RPMI7951 (cell line): ENCODE measurements at places on chromosomes 3 and 15. TPM values are rescaled to one million over a fixed set of nuclear protein-coding genes. Genes with fewer than 3 reads are reported as not detected.

Gene DNAH12
- 0.49 and 1.6 TPM in 2 replicates for total RNA-seq

Gene GOLGA8T
- total RNA-seq = not detected in 2 replicates

Gene GOLGA8R
- total RNA-seq = 0.24 and 0.39 TPM in 2 replicates

Gene DGKG
- total RNA-seq = 15.3 and 17.3 TPM in 2 replicates

Gene CD276
- 72.2 and 84.3 TPM in 2 replicates for total RNA-seq

Gene MESP2
- total RNA-seq = 1.8 and 2.6 TPM in 2 replicates

Gene THSD4
- 25.2 and 26.3 TPM in 2 replicates for total RNA-seq

Gene KCNMB3
- total RNA-seq = 0.88 and 1.3 TPM in 2 replicates

Gene CYP8B1
- not detected in 2 replicates for total RNA-seq

Gene FBXL22
- 0.60 and 0.88 TPM in 2 replicates for total RNA-seq

Gene TPRG1
- 0.98 and 2.0 TPM in 2 replicates for total RNA-seq

Gene GP5
- total RNA-seq = not detected in 2 replicates

Gene CPNE4
- 0.48 TPM in 1 of 2 replicates, not detected in the other for total RNA-seq

Gene FBXO40
- under 0.01 TPM in 2 replicates for total RNA-seq

- peak; percentile 99 for DNase-seq
Observed at GRCh38 chr15:39232512-39232911, 348.4 kb upstream of the THBS1 start.

DNA sequence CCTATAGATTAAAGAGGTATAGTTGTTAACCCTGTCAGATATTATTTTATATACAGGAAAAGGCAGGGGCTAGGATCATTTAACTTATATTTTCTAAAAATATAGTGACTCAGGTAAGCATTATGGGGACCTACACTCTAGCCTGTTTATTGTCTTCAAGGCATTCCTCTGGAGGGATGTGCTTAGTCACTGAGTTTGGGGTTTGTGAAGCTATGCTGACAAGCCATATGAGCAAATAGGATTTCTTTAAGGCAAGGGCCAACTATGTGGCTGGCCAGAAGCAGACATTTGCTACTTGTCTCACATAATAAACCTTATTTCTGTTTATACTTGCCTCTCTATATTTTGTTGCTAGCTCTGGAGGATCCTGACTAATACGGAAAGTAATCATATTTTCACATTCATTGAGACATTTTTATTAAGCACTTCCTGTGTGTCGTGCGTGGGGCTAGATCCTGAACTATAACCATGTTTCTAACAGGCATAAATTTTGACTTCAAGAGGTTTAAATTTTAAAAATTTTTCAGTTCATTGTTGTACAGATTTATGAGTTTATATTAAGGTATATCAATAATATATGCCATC, 153.4 kb downstream of the OTOL1 start:
- DNase-seq = no peak

- no peak for DNase-seq
Observed at GRCh38 chr3:20080956-20081554, 40.8 kb downstream of the KAT2B start.

DNA sequence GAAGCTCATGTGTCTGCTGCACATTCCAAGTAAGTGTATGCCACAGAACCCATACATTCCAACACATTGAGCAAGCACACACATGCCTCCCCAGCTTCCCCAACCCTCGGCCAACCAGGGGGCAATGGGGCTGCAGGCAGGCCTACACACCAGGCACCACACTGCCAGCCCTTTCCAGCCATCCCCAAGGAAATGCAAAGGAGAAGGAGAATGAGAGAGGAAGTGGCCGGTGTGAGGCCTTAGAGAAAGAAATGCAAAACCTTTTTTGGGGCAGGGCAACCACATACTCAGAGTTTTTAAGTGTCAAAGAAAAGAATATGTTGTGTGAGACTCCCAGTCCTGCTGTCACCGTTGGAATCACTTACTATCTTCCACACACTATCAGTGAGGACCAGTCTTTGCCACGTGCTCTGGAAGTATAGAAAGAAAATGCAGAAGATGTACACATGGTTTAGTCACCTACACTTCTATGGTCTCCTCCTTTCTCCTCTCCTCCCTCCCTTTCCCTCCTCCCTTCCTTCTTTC, 11.1 kb downstream of the IGF2BP2 start:
- peak; percentile 81 for DNase-seq

DNA sequence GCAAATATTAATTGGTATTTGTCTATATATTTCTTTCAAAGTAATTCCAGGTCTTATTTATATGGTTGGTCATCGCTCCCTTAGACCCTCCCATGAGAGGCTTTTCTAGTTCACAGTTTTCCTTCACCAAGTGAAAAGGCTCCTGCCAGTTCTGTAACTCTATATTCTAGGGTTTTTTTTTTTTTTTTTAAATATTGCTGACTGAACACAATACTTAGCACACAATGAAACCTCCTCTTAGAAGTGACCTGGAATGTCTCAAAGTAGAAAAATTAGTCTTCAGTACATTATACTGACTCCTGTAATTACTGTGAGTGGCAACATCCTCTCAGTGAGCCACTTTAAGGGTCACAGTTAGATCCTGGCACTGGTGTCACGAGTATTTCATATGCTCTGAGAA, 48.6 kb upstream of the CDAN1 start:
- no peak for DNase-seq

DNA sequence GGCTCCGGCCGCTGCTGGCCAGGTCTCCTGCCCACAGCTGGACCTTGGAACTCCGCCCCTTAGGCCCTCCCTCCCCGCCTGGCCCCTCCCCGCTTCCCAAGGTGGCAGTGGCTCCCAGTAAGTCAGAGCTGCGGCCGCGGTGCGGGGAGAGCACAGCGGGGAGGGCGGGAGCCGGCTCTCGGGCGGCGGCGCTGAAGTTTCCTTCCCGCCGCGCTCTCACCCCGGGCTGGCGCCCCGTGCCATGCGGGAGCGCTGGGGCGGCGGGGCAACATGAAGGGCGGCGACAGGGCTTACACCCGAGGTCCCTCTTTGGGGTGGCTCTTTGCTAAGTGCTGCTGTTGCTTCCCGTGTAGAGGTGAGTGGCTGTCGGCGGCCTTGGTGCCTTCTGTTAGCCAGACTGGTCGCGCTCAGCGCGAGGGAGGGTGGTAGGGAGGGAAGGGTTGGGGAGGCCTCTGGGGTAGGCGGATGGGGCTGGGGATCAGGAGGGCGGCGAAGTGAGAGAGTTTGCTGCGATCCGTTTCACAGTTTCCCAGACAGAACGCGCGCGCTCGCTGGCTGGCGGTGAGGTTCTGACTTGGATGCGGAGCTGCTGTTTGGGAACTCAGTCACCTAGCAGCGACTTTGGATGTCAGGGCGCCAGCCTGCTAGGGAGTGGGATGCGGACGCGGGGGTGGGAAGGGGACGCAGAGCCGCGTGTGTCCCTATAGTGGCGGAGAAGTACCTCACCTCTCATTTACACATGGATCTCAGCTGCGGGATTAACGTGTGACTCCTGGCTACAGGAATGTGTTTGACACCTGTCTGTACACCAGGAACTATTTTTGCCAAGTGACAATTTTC, 145.5 kb upstream of the UMPS start:
- peak; percentile 58 for DNase-seq

- no peak for DNase-seq
Observed at GRCh38 chr3:157109267-157110141, 50.4 kb downstream of the CCNL1 start.

DNA sequence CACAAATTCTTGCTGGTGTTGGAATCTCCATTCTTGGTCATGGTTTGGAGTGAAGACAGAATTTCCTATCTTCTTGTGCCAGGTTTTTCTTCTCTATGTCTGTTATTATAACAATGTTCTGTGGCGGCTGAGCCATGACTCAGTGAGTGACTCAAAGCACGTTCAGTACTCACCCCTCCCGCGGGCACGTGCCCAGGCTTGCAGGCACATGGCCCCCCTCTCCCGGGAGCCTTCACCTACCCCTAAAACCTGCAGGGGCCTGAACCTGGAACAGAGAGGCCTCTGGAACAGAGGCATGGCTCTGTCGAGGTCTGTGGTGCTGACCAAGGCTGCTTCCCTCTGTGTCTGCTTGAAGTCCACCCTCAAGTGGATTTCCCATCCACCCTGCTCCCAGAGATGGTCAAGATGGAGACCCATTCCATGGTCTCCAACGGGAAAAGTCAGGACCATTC, 27.6 kb downstream of the PLXNB1 start:
- DNase-seq = peak; percentile 88

GRCh38 chr15:71752128-71752527, 58.2 kb upstream of the NR2E3 start:
- DNase-seq = no peak

DNA sequence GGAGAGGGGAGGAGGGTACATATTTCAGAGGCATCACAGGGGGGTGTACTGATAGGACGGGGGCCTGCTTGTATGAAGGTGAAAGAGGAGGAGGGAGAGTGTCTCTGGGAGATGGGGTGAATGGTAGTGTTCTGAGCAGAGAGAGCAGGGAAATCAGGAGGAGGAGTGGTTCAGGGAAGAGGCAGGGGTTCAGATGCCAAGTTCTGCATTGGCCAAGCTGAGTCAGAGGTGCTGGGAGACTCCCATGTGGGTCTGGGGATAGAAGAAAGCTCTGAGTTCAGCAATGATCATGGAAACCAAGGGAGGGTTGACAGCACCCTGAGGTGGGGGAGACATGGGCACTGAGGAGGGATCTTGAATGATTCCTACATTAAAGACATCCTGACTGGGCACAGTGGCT, 3.0 kb downstream of the CYP8B1 start:
- DNase-seq = no peak

DNA sequence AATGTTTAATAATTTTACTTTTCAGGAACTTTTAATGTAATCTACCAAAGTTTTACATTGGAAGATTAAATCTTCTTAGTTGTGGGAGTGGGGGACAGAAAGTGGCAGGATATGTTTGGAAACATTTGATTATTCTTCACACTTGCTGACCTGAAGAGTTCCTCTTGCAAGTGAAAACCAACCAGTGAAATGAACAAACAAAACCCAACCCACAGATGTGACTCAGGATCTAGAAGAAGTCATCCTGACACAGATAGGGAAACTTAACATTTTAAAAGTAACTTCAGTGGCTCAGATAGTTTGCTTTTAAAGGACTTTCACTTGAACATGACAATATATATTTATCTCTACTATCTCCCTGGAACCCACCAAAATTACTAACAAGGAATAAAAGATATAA, 55.4 kb downstream of the ASTE1 start:
- no peak for DNase-seq

DNA sequence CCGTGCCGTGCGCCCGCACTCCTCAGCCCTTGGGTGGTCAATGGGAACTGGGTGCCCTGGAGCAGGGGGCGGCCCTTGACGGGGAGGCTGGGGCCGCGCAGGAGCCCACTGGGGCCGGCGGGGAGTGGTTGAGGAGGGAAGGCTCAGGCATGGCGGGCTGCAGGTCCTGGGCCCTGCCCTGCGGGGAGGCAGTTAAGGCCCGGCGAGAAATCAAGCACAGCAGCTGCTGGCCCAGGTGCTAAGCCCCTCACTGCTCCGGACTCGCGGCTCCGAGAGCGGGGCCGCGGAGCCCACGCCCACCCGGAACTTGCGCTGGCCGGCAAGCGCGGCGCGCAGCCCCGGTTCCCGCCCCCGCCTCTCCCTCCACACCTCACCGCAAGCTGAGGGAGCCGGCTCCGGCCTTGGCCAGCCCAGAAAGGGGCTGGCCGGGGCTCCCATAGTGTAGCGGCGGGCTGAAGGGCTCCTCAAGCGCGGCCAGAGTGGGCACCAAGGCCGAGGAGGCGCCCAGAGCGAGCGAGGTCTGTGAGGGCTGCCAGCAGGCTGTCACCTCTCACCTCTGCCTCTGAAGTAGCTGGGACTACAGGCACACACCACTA, 7.8 kb downstream of the GP9 start:
- DNase-seq = peak; percentile 24

DNA sequence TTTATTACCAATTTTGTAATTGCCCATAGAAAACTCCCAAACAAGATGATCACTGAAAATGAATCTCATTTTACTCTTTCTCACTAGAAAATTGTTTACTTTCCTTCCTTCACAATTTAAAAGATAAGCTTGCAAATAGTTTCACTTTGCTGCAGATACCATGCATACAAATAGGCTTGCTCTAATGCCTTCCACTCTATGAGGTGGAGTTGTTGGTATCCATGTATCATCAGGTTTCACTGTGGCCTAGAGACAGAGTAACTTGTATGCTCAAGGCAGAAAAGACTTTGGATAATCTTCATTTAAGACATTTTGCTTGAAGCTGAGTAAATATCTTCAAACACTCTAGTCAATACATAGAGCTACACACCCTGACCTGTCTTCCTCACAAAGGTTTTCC, 60.8 kb downstream of the RYK start:
- no peak for DNase-seq

- no peak for DNase-seq
Observed at GRCh38 chr15:40562691-40563090, 2.2 kb downstream of the CCDC32 start.

- DNase-seq = peak; percentile 97
Observed at GRCh38 chr15:71083349-71083748, 31.9 kb upstream of the THSD4 start.

- no peak for DNase-seq
Observed at GRCh38 chr15:54687628-54688027, 509.1 kb downstream of the RSL24D1 start.

DNA sequence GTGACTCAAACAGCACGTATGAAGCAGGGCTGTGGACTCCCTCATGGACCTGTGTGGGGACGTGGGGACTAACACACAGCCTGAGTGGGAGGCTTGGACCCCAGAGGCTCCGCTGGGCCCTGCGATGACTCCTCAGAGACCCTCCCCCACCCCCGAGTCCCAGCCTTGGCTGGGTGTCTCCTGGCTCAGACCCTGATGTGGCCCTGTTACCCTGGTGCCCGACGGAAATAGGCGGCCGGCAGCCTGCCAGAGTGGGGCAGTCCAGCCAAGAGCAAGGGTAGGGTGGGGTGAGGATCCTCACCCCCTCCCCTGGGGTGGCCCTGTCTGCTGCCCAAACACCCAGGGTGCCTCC, 15.3 kb downstream of the TNK2 start:
- no peak for DNase-seq

DNA sequence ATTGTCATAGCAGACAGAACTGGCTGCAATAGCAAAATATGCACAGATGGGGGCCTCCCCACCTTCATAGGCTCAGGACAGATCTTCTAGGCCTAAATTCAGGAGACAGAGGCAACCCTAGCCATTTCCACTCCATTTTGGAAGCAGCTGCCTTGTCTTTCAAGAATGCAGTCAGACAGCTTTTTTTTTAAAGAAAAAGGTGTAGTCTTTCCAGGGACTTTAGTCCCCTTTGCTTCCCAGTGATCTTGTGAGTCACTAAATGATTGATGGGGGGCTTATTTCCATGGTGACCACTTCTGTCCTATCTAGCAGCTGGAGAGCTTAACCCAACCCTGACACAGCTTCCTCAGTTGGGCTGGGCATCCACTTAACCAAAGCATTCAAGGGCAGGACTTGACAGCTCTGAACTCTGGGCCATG, 165.9 kb downstream of the TPRG1 start:
- DNase-seq = no peak

- DNase-seq = no peak
Observed at GRCh38 chr3:170992854-170993253, 33.7 kb downstream of the SLC2A2 start.

DNA sequence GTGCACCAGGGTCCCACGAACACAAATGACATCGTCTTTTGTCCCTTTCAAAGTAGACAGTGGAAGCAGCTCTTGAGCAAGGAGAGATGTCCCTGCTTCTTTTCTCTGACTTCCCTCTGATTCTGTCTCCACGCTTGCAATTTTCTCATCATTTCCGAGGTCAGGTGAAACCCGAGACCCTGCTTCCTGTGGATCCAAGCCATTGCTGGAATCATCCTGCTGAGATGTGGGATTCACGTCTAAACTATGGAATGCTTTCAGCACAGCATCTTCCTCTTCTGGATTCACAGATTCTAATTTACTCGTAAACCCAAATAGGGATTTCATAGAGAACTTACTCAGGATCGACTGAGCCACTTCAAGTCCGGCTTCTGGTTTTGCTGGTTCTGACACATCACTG, 127.1 kb downstream of the FMN1 start:
- DNase-seq = peak; percentile 72
